KBM-7 (cell line): ENCODE measurements at places on chromosomes 13 and 19.

- DNase-seq = peak; percentile 91
These were observed 37.6 kb upstream of the C1QTNF9 start for GRCh38 chr13:24271601-24272451.

DNA sequence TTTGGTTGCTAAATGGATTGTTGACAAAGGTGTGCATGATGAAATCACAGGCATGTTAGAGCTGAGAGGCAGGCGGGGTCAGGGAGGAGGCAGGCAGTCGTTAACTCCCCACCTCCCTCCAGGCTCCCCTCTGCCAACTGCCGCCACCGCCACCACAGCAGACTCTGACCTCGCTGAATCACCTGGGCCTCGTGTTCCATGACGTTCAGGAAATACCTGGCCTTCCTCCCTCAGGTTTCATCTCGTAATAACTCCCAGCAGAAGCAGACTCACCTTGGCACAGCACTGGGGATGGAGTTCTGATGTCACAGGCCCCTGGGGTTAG lies 198.5 kb downstream of the KATNAL1 start:
- DNase-seq = no peak

- no peak for DNase-seq
These were observed 43.4 kb downstream of the BICRA start for GRCh38 chr19:47652285-47652684.

DNA sequence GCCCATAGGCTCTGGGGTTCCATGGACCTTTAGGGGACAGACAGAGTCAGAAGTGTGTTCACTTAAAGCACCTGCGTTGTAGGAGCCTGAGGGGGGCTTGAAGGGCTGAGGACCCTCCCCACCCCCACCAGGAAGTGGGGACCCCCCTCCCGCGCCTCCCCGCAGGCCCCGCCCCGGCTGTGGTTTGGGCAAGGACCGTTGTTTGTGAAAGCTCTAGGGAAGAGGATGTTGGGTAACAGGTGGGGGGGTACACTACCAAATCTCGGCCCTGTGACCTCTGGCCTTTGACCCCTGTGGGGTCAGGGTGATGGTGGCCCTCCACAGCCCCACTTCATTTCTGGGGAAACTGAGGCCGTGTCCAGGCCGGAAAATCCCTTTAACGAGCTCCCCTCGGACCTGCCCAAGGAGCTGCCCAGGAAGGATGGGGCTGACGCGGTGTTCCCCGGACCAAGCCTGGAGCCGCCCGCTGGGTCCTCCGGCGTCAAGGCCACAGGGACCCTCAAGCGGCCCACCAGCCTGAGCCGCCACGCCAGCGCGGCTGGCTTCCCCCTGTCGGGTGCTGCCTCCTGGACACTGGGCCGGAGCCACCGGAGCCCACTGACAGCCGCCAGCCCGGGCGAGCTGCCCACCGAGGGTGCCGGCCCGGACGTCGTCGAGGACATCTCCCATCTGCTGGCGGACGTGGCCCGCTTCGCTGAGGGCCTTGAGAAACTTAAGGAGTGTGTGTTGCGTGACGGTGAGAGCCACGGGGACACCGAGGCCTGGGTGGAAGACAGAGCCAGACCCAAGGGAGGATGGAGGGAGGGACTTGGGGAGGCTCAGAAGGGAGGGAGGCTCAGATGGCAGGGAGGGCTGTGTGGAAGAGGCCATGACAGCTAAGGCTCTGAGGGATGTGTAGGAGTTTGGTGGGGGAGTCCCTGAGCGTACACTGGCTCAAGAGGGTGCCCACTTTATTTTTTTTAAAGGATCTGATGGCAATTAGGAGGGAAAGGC lies 1.3 kb downstream of the ARHGAP45 start:
- DNase-seq = peak; percentile 52

GRCh38 chr19:54179262-54179852 lies 6.4 kb upstream of the TMC4 start:
- DNase-seq = no peak

DNA sequence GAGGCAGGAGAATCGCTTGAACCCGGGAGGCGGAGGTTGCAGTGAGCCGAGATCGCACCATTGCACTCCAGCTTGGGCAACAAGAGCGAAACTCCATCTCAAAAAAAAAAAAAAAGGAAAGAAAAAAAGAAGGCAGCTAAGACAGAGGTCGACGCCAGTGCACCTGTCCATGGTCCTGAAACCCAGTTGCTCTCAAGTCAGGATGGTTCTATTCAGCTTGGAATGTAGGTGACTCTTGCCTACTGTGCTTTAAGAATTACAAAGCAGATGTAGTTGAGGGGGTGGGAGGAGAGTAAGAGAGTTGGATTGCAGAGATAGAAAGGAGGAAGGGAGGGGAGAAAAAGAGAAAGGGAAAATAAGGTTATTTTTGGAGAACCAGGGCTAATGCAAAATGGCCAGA lies 18.7 kb downstream of the CACNG7 start:
- peak; percentile 40 for DNase-seq

DNA sequence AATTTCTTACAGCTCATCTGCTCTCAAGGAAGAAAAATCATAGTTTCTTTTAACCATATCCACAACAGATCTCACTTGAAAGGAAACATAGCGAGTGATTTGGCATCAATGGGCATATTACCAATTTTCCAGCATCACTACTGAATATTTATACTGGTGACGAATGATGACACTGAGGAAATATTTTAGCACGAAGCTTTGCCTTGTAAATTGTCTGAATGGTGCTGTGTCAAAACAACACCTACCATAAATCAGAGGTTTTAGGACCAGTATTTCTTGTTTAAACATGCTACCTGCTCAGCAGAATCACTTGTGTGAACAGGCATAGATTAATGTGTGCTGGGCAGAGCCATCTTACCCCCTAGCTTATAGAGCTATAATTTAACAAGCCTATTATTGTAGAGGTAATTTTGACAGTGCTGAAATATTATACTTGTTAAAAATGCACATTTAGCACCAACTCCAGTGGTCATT lies 146.8 kb downstream of the ABCC4 start:
- no peak for DNase-seq

GRCh38 chr13:38590796-38591507 lies 95.9 kb upstream of the FREM2 start:
- DNase-seq = no peak

DNA sequence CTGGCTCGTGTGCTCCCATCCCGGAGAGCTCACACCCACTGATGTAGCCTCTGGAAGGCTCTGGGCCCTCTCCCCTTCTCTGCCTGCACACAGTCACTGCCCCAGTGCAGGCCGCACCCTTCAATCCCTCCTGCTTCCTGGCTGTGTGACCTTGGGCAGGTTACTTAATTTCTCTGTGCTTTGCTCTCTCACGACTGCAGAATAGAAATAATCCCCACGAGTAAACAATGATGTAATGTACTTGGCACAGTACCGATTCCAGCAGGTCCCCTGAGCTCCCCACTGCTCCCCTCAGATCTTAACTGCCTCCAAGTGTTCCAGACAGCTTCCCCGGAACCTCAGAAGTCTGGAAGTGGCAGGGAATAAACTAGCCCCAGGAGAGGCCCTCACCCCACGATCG lies 16.1 kb downstream of the LIG1 start:
- DNase-seq = no peak

DNA sequence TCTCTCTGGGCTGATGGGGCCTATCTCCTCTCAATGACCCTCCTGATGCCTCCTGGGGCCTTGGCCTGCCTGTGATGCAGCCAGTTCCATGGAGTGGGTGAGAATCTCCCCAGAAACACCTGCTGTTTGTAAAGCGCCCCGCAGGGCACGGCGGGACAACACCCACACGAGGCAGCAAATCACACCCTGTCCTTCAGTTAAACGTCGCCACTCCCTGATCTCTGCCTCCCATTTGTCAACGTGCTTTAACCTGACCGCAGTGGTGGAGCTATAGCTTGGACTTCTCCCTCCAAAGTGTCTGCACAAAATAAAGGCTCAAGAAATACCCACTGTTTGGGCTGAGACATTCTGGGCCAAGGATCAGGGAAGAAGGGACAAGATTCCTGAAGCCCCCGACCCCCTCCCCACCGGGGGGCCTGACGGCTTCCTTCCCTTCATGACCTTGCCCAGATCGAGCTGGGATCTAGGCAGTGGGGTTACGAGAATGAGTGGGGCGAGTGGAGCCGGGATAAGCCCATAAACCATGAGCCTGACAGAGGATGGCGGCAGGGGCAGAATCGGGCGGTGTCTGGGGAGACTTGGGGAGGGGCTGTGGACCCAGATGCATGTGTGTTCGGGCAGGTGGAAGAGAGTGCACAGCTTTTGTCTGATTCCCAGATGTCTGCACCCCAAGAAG lies 8.0 kb downstream of the MYDGF start:
- no peak for DNase-seq
